ENCODE measurements at places on chromosomes 1 and 21.

GRCh38 chr1:20259646-20260045, 31.0 kb upstream of the VWA5B1 start:
- no peak for DNase-seq

DNA sequence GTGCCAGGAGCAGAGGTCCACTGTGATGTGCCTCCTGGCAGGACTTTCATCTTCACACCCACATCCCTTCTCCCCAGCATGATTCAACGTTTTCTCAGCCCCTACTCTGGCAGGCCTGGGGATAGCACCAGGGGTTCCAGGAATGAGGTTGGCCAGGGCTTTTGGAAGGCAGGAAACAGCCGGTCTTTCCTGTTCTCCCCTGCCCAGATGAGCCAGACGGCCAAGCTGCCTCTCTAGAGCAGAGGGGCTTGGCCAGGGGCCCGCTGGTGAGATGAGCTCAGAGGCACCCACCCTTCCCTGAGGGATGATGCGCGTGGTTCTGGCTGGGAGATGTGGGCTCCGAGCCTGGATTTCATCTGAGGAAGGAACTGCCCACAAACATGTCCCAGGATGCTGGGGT, 4.3 kb upstream of the MFAP2 start:
- no peak for DNase-seq

DNA sequence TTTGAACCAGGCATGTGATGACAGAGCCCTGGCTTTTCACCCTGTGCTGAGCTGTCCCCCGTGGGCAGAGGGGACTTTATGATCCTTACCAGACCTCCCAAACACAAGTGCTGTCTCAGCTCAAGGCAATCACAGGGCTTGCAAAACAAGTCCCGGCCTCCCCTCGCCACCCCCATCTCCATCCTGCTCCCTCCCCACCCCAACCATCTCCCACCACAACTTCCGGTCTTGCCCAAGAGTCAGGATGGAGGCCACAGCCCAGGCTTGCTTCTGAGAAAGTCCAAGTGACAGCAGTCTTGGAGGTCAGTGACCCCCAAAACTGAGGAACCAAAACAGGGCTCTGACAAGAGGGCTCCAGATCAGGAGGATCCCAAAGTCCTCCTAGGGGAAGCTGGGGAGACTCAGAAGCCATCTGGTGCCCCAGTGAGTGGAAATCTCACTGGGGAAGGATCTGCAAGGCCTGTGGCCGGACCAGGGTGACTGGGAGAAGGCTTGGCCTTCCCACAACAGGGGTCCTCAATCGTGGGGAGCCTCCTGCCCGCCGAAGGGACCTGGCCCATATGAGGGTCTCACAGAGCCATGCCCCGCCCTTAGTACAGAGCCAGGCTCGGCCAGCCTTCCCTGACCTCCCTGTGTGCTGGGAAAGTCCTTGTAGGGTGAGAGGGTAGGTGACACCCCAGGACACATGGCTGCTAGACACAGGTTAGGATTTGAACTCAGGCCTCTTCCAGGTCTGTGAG, 4.5 kb upstream of the SDC3 start:
- DNase-seq, result no peak

DNA sequence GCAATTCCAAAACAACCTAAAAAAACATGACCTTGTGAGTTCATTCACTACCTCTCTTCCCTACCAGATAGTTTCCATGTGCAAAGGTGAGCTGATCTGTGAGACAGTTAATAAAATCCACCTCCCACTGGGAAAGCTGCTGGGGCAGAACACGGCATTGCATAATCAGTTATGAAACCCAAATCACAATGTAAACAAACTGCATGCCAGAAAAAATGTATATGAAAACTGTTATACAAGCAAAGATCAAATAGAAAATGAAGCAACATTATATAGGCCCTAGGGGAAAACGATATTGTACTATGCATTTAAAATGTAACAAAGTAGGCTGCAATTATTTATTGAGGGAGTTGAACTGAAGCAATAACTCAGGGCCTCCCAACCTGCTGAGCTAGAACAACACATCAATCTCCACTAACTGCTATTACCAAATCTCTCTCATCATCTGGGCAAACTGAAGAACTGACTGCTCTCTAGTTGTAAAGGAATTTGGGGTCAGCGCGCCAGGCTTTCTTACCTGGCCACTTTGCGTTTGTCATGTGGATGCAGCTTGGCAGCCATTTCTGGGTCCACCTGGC, 31.0 kb downstream of the TRIT1 start:
- no peak for DNase-seq

GRCh38 chr1:212536586-212536985, 72.0 kb upstream of the ATF3 start:
- no peak for DNase-seq

DNA sequence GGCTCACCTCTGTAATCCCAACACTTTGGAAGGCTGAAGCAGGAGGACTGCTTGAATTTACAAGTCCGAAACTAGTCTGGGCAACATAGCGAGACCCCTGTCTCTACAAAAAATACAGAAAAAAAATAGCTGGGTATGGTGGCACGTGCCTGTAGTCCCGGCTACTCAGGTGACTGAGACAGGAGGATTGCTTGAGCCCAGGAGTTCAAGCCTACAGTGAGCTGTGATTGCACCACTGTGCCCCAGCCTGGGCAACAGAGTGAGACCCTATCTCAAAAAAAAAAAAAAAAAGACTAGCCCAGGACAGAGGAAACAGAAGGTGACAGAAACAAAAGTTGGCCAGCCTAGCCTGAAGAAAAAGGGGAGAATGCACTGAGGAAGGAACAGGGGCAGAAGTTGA, 21.2 kb downstream of the ARMH1 start:
- DNase-seq, result no peak

GRCh38 chr1:199721001-199721400, 306.5 kb upstream of the NR5A2 start:
- DNase-seq, result no peak

DNA sequence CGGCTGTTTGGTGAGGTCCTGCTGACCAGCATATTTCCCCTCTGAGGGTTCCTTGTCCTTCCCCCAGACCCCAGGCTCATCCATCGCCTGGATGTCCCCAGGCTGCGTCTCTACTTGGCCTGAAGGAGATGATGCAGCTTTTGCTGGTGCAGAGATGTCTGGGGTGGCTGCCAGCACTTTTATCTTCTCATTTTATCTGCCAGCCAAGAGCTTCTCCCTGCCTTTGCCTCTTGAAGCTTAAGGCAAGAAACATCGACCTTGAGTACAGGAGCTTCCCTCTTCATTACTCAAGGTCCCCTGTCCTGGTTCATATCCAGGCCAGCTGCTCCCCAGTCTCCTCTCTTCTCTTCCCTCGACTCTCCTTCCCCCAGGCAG, 9.2 kb upstream of the H6PD start:
- DNase-seq, result no peak

- DNase-seq, result no peak
These were observed 24.0 kb downstream of the ELAPOR1 start for GRCh38 chr1:109137958-109138357.

- DNase-seq, result no peak
These were observed 75.8 kb upstream of the VTCN1 start for GRCh38 chr1:117286562-117286961.

DNA sequence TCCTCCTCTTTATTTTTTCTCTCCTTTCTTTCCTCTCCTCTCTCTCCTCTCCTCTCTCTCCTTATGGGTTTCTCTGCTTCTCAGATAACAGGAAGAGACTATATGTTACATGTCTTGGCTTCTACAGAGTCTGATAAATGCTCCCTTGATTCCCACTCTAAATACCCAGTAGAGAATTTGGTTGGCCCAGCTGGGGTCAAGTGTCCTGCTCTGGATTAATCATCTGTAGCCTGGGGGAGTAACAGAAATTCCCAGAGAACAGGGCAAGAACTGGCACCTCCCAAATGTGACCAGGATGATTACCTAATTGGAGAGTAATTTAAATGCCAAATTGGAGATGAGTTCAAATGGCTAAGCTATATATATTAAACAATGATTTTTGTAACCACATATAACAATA, 146.1 kb upstream of the LMO4 start:
- no peak for DNase-seq

GRCh38 chr1:198116469-198116868, 40.3 kb upstream of the NEK7 start:
- no peak for DNase-seq

DNA sequence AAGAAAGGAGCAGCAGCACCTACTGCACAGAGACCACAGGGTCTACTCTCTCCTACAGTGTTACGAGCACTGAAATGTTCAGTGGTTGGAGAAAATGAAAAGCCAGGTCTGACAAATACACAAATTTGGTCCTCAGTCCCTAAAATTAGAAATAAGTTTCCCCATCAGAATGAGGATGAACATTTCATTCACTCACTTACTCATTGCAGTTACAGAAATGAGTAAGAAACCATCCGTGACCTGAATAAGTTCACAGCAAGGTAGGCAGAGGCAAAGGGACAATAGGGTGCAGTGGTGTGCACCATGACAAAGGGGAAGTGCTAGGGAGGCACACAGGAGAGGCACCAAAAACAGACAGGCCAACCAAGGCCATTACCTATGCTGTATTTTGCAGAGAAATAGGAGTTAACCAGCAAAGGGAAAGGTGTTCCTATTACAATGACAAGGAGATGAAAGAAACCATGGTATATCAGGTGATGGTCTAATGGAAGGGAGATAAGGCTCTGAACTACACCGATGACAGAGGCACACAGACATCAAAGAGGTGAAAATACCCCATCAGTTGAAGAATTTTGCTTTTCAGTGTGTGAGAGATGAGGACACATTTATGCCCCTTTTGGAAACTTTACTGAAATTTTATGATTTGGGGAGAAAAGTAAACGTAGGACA, 29.4 kb downstream of the VAV3 start:
- DNase-seq, result peak; percentile 72

DNA sequence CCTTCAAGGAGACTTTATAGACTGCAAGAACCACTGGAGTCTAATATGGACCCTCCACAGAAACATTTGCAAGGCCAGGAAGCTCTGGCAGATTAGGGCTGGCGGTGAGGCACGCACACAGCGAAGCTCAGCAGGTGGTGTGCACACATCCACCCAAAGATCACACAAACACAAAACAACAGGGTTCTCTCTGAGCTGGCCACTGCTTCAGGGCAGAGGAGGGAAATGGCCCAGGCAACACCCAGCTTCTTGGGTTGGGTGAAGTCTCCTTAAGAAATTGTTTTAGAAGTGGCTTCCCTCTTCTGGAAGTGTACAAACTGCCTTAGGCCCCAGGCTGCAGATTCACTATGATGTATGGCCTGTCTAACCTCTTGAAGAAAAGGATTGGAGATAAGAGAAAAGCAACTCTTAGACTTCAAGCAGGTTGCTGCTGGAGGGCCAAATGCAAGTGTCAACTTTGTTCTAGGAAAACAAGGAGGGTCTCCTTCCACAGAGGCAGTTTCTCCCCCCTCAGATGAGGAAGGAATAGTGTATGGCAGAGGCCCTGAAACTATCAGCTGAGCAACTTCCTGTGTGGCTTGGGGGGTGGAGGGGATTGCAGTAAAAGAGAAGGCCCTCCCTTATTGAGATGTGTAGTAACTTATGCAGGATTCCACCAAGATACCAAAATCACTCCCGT, 2.0 kb downstream of the RCSD1 start:
- DNase-seq, result peak; percentile 69

- DNase-seq, result no peak
These were observed 20.8 kb upstream of the RLF start for GRCh38 chr1:40140211-40140973.

- no peak for DNase-seq
These were observed 179.8 kb upstream of the DAB1 start for GRCh38 chr1:57603696-57604095.

- DNase-seq, result peak; percentile 77
These were observed 12.9 kb upstream of the RNU1-4 start for GRCh38 chr1:16727190-16728111.

DNA sequence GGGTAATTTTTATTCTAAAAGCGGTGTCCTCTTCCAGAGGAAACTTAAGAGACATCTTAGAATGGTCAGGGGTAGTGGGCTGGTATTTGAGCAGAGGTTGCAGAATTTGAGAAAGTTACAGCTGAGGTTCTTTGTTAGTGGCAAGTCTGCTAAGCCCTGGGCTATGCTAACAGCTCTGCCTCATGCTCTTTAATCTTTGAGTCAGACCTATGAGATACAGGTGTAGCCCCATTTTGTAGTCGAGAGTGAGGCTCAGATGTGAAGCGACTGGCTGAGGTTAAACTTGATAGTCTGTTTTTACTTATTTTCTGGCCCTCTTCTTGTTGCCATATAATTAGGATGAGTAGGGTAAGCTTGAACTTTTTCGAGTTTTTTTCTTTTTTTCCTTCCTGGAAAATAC, 4.7 kb downstream of the HMGN2 start:
- no peak for DNase-seq

- DNase-seq, result no peak
These were observed 37.1 kb downstream of the CCN1 start for GRCh38 chr1:85617633-85618100.

DNA sequence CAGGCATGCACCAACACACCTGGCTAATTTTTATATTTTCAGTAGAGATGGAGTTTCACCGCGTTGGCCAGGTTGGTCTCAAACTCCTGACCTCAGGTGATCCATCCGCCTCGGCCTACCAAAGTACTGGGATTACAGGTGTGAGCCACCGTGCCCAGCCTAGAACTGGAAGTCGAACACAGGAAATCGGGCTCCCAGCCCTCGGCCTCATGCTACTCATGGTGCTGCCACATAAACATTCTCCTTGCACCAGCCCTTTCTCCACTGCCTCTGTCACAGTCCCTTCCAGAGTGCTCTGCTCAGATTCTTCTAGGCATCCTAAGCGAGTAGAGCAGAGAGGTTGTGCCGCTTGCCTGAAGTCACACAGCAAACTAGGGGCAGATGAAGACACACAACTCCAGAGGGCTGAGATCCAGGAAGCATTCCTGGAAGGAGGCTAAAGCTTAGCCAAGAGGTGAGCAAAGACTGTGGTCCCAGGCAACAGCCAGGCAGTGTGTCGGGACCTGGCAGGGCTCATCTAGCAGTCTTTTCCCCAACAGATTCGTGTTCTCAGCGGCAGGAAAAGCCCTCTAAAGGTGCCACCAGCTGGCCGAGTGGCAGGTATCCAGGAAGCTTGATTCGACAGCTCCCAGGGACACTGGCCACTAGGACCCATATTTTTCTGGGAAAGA, 29.6 kb upstream of the NPPB start:
- DNase-seq, result no peak

GRCh38 chr1:9589144-9589718, 520 bp downstream of the TMEM201 start:
- peak; percentile 51 for DNase-seq

- no peak for DNase-seq
These were observed 15.4 kb downstream of the MSH4 start for GRCh38 chr1:75812065-75812464.

GRCh38 chr1:118773656-118774055, 214.5 kb downstream of the TBX15 start:
- DNase-seq, result no peak

DNA sequence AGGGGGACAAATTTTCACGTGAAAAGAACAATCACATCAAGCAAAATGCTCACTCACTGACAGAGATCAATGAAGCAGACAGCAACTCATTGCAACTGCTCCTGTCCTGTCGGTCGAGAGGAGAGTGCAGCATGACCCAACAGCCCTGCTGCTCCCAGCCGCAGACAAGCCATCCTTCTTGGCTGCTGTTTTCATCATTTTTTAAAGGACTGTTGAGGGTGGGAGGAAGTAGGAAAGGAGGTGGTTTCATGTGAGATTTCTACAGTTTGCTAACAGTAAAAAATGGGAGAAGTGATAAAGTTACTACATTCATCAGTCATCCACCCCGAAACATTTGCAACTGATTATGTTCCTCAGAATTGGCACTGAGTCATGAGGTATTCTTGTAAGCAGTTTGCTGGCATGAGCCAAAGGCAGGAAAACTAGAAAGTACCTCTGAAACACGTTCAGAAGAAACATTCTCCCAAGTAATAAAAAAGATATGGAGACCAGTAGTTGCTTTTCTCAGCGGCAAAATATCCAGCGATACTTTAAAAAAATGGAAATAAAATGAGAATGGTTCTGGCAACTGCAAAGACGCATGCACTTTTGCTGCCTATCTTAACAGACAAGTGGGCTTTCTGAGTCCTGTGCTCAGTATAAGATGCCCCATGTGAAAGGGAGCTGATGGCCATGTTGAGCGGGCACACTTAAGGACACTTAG, 72.0 kb upstream of the CLDN14 start:
- no peak for DNase-seq
